CD8-positive, alpha-beta T cell (primary cell): ENCODE measurements at places on chromosomes 2 and 18.

DNA sequence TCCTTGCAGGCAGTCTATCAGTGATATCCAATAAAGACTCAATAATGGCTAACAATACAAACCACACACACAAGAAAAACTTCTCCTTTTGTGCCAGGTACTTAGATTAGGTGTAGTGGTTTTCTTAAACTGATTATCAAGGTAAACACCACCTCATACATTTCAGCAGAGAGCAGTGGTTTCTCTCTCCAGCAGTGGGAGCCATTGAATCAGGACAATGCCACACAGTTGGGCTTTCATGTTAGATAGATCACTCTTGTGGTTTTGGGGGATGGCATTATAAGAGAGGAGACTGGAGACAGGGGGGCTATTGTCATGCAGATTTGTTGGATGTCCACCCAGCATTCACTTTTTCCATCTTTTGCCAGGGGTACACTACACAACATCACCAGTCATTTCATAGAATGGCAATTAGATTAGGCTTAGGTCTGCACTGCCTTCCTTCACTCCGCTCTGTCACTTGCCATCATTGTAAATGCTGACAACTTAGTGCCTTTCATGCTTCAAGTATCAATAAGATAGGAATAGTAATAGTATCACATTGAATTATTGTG is 13.6 kb upstream of the IRS1 start:
- DNase-seq, result no peak

GRCh38 chr2:238064376-238064775 is 3.6 kb downstream of the SCLY start:
- no peak for DNase-seq

GRCh38 chr2:21643180-21643579 is 519.4 kb downstream of the TDRD15 start:
- DNase-seq, result no peak

DNA sequence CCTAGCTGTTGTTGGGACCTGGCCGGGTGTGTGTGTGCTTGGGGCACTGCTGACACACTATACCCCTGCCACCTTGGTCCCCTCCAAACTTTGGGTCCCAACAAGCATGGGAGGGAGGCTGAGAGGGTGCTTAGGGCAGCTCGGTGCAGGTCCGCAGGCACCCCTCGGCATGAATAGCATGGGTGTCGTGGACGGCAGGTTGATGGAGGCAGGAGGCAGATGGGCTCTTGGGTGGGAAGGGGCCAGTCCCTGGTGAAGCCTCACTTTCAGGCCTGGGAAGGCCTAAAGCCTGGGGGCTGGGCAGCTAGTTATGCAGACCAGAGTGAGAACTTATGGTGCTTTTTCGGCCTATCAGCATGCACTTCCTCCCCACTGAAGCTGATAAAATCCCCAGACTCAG is 164.2 kb downstream of the CDH19 start:
- DNase-seq, result no peak

- no peak for DNase-seq
Measured at GRCh38 chr2:72214429-72215143, 66.9 kb upstream of the CYP26B1 start.

- DNase-seq, result no peak
Measured at GRCh38 chr2:96374211-96374951, 38.8 kb downstream of the NCAPH start.

- no peak for DNase-seq
Measured at GRCh38 chr2:130287656-130288026, 55.1 kb upstream of the IMP4 start.

GRCh38 chr2:237280229-237280628 is 133.7 kb downstream of the COL6A3 start:
- DNase-seq, result no peak

- no peak for DNase-seq
Measured at GRCh38 chr2:222877556-222878300, 16.9 kb downstream of the ACSL3 start.

DNA sequence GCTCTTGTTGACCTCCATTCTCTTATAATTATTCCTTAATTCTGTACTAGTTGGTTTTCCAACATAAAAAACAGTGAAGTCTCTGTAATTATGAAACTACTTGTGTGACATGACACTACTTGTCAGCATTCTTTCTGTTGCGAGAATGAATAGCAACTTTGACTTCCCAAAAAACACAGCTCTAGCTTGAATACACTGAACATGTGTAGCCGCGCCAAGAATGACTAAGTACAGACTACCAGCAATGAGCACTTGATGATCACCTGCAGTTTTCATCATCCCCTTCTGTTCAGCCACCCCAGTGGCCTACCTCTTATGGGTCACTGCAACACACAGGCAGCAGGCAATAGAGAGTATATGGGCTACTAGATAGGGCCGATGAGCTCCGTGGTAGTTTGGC is 229.3 kb downstream of the TGIF1 start:
- no peak for DNase-seq

- no peak for DNase-seq
Measured at GRCh38 chr18:3595369-3596273, 145.6 kb downstream of the TGIF1 start.

- no peak for DNase-seq
Measured at GRCh38 chr2:26742048-26742770, 21.9 kb upstream of the SLC35F6 start.

- DNase-seq, result no peak
Measured at GRCh38 chr18:24187049-24187448, 48.2 kb downstream of the CABYR start.

DNA sequence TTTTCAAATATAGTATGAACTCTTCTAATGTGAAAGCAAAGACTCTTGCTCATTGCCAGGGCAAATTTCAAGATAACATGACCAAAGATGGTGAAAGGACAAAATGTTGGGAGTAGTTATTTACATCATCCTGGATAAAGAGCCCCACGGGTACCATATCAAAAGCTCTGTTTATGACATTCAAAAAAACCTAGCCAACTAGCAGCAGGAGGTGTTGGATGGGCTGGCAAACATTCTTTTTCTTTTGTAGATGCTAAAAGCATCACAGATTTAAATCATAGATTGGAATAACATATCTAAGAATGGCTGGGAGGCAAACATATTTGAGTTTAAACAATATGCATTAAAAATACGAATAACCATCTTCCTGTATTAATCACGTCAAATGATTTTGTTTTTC is 153.5 kb downstream of the ICOS start:
- DNase-seq, result no peak

- DNase-seq, result no peak
Measured at GRCh38 chr2:165562233-165562632, 92.7 kb downstream of the CSRNP3 start.

GRCh38 chr2:77086478-77086877 is 435.7 kb downstream of the LRRTM4 start:
- no peak for DNase-seq

DNA sequence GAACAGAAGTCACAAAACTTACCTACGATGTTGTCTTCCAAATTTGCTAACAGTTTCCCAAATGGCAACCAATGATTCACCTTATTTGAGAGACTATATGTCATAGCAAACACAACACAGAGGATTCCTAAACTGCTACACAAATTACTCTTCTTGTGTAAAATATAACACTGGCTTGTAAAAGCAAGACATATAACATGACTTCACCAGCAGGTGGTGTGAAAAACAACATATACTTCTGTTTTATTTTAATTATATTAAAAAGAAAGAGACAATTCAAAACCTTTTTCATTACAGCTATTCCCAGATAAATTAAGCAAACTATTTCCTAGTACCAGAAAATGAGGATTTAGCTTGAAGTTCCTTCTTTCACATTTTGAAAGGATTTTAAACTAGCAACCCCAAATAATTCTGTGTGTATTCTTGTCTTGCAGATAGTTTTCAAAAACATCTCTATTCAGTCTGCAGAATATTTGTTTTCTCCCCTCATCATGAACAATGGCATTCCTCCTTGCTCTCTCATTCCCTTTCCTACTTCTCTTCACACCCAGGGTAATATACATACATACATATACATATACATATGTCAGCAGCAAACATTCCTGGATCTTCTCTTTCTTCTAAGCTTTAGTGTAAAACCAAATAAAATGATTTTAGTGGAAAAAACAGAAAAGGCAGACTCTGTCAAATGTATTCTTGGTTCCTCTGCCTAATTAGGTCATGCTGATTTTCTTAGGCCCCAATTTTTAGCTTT is 62.1 kb downstream of the SCN3A start:
- DNase-seq, result no peak

DNA sequence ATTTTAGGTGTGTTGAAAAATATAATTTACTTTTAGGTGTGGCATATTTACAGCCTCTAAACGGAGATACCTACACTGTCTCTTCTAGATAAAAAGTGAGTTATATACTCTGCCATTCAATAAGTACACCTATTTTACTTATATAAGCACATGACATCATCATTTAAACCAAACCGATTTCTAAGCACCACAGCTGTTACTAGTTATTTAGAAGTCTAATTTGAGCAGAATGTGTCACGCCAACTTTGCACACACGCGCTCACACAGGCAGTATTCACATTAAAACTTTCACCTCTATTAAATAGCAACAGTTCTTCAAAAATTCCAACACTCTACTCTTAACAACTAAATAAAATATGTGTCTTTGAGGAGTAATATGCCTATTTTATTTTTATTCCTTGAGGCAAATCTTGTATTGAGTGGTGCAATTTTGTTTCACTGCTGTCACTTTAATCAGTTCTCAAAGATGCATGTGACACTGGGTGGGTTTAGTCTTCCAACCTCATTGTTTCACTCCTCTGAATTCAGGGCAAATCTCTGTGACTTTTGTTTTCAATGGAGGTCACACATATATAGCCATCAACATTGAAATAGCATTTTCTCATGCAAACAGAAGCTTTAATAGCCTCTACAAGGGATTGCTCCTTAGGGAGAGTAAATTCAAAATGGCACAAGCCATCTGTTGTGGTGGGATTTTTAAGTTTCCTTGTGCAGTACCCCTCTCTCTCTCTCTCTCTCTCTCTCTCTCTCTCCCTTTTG is 721.0 kb downstream of the PLCL1 start:
- no peak for DNase-seq

DNA sequence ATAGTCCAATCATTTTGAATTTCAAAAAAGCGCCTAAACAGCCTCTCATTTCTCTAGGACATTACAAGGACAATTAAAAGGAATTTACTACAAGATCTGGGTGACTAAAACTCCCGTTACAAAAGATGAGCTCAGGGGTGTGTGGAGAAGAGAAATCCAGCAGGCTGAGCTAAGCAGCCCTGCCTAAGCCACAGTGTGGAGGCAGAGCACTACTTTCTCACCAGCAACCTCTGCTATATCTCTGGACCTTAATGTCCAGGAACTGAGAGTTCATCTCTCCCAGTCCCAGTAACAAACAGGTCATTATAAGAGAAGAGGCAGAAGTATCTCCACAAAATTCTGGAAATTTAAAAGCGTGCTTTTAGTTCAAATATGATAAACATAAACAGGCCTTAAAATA is 18.9 kb upstream of the ANKRD62 start:
- DNase-seq, result no peak

DNA sequence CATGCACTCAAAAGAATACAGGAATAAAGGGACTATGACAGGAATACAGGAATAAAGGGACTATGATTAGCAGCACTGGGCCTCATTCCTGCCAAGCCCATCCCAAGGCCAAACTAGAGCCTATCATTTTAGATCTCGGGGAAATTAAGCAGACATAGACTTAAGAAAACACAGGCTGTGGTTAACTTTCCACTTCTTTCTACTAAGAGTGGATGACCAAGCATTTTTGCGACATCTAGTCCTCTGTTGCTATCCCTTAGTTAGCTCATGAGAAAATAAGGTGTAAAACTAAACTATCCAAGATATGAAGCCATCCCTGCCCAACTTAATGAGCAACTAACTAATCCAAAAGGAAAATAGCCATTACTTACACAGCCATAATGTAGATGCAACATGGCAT is 5.9 kb downstream of the LYPD1 start:
- DNase-seq, result no peak
